ENCODE measurements at places on chromosomes 2 and 18.

DNA sequence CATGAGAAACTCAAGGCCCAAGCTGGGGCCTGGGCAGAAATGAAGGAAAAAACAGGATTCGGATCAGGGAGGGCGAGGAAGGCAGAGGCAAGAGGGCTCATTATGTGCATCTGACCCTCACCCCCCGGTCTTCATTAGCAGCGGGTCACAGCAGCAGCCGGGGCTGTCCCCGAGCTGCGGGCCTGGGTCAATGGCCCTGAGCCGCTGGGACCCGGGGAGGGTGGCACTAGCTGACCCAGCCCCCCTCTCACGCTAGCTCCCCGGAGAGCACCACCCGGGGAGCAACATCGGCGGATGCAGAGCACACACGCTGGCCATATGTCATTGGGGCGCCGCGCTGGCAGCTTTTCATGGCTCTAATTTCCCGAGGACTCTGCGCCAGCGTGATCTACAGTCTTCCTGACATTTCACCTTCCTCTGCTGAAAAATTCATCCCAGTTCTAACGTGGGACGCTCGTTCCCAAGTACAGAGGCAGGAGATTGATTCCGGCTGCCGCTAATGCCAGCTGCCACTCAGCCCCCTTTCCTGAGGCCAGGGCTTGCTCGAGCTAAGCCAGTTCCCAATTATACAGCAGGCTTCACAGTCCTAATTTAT lies 63.7 kb downstream of the EIPR1 start:
- no peak for DNase-seq

DNA sequence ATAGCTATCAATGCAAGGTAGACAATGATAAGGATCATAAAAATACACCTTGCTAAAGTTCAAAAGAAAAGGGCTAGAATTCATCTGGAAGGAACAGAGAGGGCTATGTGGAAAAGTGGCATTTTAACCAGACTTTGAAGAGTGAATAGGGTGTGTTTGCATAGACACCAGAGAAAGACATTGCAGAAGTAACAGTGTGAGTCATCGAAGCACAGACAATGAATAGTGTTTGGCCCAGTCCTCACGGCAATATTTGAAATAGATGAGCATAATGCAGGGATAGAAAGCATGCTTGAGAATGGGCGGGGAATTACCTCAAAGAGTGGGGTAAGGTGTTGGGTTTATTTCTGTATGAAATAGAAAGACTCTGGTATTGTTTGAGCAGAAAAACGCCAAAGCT lies 24.2 kb downstream of the MYT1L start:
- DNase-seq: no peak

DNA sequence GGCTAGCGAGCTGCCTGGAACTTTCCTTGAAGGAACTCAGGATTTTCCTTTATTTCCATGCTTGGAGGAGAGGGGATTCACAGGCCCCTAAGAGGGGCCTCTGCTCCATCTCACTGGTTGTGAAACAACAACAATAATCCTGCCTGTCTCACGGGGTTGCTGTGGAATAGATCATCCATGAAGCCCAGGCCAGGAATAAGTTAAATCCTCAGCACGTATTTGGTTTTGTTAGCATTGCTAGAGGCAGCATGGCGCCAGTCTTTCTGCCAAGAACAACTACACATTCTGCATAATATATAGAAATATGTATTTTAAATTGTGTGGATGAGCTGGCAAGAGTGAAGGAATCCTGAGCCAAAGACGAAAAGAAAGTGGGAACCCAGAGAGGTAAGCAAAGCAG lies 80.8 kb upstream of the L3MBTL4 start:
- no peak for DNase-seq

- DNase-seq: no peak
Measured at GRCh38 chr18:75364512-75365253, 62.8 kb downstream of the SMIM21 start.

- DNase-seq: peak; percentile 71
Measured at GRCh38 chr2:80007777-80008503, 296.6 kb downstream of the LRRTM1 start.

DNA sequence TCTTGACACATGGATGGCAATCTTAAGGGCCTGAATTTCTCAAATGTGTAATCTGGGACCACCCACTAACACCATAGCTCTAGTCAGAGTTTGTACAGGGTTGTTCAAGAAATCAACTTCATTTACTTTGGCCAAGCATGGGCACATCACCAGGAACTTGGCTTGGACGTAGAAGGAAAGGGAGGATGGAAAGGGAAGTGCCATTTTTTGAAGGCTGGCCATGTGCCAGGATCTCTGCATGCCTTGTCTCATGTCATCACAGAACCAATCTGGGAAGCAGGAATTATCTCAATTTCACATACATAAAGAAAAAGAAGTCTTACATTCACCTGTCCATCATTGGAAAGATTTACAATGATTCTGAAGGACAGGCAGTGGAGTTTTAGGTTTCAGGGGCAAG lies 128.1 kb downstream of the ANTXR1 start:
- DNase-seq: no peak

GRCh38 chr18:48609114-48609513 lies 70.3 kb downstream of the CTIF start:
- DNase-seq: no peak

GRCh38 chr2:85308896-85309555 lies 18.8 kb downstream of the TGOLN2 start:
- DNase-seq: no peak

DNA sequence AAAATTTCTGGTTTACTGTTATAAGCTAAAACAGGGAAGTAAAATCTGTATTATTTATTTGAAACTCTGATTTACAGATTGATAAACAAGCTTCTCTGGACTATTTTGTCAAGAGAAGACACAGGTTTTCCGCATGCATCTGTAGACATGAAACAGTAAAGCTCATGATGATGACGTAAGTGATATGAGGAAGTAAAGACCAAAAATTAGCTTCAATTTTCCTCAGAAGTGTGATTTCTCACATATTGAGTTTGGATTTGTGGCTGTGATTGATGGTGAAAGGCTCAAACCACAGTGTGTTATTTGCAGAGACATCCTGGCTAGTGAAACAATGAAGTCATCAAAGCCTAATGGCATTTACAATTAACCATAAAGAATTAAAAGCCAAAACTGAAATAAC lies 12.6 kb upstream of the LONRF2 start:
- DNase-seq: no peak

GRCh38 chr18:49588971-49589370 lies 27.1 kb downstream of the LIPG start:
- no peak for DNase-seq

DNA sequence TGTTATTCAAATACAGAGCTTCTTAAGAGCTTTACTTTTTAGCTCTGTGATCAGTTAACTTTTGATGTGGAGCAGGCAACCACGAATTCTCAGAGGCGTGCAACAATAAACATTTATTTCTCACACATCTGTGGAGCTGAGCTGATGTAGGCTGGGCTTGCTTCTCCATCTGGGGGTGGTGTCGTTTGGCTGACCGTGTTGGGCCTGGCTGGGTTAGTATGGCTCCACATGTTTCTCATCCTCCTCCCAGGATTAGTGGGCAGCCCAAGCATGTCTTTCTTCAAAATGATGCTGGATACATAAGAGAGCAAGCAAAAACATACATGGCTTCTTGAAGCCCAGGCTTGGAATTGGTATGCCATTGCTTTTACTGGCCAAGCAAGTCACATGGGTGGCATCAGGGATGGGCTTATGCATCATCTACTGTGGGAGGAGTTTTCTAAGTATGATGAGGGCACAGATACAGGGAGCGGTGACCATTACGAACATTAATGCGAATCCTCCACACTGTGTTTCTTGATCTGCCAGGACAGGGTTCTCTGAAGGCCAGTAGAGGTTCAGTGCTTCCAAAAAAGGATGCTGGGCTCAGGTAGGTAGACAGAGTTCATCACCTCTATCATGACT lies 157.0 kb upstream of the TNP1 start:
- no peak for DNase-seq

GRCh38 chr2:26723991-26724750 lies 31.6 kb downstream of the KCNK3 start:
- no peak for DNase-seq

GRCh38 chr2:67066782-67067181 lies 330.4 kb upstream of the ETAA1 start:
- no peak for DNase-seq

- no peak for DNase-seq
Measured at GRCh38 chr2:36466135-36466534, 110.6 kb downstream of the CRIM1 start.

- peak; percentile 33 for DNase-seq
Measured at GRCh38 chr2:129877795-129878775, 101.4 kb upstream of the RAB6C start.

DNA sequence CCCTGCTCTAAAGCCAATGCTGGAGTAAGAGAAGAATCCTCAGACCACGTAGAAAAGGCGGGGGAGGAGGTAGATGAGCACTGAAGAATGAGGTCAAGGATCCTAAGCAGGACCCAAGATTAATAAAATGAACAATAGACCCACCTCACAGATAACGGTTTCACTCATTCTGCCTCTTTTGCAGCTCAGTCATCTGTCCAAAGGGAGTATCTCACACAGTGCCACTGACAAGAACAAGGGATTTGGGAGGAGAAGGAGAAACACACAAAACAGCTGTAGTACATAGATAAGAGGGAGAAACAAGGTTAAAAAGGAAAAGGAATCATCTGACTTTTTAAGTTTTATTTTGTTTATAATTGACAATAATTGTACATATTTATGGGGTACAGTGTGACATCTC lies 30.9 kb upstream of the SULT1C4 start:
- DNase-seq: no peak

DNA sequence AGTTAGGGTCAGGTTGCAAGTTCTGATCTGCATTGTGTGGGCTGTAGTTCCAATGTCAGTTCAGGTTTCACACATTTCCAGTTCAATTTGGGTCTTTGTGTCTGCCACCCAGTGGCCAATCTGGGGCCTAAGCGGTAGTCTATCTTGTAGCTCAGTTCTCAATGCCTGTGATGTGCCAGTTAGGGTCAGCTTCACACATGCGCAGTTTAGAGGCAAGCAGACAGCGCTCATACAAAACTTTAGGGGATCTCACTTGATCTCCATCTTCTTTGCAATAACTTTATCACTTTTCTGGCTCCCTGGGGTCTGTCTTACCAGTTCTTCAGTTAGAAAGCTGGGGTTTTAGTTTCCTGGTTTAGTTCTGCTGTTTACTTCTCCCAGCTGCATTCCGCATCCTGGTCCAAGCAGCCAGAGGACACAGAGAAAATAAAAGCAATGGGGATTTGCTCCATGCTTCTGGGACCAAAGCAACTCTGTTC lies 11.0 kb upstream of the ZNF24 start:
- no peak for DNase-seq

DNA sequence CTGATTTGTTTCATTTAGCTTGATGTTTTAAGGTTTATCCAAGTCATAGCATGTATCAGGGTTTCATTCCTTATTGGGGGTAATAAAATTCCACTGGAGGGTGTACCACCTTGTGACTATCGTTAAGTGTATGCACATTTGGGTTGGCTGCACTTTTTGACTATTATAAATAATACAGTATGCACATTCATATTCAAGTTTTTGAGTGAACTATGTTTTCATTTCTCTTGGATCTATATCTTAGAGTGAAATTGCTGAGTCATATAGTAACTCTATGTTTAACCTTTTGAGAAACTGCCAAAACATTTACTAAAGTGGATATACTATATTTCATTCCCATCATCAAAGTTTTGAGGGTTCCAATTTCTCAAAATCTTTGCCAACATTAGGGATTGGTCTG lies 952.7 kb downstream of the TDRD15 start:
- DNase-seq: no peak

DNA sequence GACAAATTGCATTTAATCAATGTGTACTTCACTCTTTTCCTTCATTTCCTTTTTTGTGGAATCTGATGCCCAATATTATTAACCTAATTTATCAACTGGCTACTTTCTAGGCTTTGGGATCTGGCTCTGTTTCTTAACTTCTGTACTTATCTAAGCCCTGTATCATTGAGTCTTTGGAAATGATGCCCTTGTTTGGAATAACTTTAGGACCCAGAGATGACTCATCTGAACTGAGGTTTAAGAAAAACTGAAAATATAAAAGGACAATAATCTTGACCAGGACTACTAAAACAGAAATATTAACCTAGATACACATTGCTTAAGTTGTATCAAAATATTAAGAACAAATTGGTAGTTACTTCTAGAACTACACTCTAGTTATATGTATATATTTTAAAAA lies 600.8 kb downstream of the CPS1 start:
- no peak for DNase-seq

DNA sequence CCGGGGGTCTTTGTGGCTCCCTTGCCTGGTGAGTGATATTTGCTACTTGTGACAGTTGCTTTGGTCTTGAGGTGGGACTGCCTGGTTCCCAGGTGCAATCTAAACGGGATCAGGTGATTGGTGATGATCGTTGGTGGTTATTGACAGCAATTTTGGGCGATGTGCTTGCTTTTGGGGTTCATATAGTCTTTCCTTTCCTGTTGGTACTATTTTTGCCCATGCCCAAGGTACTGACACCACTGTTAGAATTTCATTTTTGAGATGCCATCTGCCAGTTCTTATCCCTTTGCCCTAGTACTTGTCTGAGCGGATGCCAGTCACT lies 573 bp downstream of the WDR7 start:
- DNase-seq: no peak

DNA sequence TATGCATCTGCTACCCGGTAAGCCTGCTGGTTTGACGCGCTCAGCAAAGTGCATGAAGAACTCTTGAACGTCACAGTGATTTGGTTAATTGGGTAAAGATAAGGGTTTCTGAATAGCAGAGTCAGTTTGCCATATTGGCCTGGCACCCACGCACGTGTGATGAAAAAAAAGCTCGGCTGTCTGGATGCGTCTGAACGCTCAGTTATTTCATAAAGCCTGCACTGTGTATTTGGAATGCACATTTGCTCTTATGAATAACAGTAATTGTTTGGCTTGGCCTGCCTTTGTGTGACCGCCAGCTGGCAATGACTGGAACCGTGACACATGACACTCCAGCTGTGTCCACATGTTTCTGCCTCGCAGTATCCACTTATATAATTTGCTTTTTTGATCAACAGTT lies 129.2 kb upstream of the MEIS1 start:
- peak; percentile 93 for DNase-seq

- DNase-seq: peak; percentile 26
Measured at GRCh38 chr2:26457695-26458364, 20.1 kb downstream of the OTOF start.

- DNase-seq: no peak
Measured at GRCh38 chr18:60197671-60198462, 174.7 kb downstream of the MC4R start.

DNA sequence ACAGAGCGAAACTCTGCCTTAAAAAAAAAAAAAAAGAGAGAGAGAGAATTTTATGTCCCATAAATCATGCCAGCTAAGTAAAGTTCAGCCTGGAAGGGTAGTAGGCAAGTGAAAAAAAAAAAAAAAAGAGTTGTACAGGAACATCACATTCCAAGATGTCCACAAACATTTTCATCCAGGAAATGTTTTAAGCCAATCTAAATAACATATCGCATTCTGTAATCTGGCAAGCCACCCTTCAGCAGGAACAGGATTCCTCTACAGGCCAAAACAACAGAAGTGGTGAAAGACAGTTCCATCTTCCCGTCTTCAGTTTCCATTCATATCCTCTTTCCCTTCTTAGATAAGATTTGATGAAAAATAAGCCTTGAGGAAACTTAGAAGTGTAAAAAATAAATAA lies 1108.1 kb upstream of the DDX18 start:
- DNase-seq: no peak
